Left ventricle myocardium inferior (tissue), 1 donor: ENCODE measurements at places on chromosomes 4 and X.

DNA sequence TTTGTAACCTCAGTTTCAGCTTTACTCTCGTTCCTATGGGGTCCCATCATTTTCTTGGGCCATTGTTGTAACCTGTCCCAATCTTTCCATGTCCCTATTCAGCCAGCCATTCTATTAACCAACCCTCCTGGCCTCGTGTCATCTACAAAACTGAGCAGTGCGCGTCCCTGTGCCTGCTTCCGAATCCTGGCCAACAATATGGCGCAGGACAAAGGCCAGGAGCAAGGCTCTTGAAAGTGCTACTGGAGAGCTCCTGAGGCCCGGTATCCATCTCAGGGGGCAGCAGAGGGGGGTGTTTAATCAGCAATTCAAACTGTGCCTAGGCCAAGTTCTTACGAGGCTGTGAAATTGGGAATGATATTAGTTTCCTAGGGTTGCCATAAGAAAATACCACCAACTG lies 41.2 kb upstream of the APLN start:
- DNase-seq = no peak

DNA sequence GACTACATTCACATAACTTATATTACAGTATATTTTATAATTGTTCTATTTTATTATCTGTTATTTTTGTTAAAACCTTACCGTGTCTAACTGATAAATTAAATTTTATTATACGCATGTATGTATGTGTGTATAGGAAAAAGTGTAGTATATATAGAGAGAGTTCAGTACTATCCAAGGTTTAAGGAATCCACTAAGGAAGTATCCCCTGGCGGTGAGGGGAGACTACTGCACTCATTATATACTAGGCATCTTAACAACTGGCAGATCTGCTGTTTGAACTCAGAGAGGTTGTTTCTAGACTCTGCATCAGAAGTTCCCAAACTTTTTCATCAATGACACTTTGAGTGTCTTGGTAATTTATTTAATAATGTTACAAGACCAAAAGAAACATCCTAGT lies 70.9 kb downstream of the NDST4 start:
- DNase-seq = no peak

- no peak for DNase-seq
These were observed 139.4 kb downstream of the ZAR1 start for GRCh38 chr4:48629458-48629857.

DNA sequence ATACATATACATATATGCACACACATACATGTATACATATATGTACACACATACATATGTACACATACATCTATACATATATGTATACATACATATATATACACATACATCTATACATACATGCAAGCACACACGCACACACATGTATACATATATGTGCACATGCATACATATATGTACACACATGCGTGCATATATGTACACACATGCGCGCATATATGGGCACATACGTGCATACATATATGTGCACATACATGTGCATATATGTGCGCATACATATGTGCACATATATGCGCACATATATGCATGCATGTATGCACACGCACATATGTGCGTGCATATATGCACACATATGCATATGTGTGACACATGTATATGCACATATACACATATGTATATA lies 7.3 kb upstream of the MPC1L start:
- no peak for DNase-seq

- DNase-seq = no peak
These were observed 100.5 kb upstream of the GPR34 start for GRCh38 chrX:41588271-41588670.

GRCh38 chr4:53571936-53572599 lies 19.2 kb downstream of the LNX1 start:
- DNase-seq = no peak

- no peak for DNase-seq
These were observed 44.1 kb downstream of the SMIM20 start for GRCh38 chr4:25958110-25958509.

GRCh38 chr4:53511014-53511413 lies 80.3 kb downstream of the LNX1 start:
- no peak for DNase-seq

- no peak for DNase-seq
These were observed 220.2 kb downstream of the ASMT start for GRCh38 chrX:1835056-1835455.

- DNase-seq = no peak
These were observed 1.0 kb upstream of the TMEM131L start for GRCh38 chr4:153465140-153465539.

- no peak for DNase-seq
These were observed 373.6 kb upstream of the NDST3 start for GRCh38 chr4:117660668-117661067.

GRCh38 chrX:72131317-72132294 lies at the start of gene RTL5:
Gene RTL5, minus strand, starts transcription at chrX:72131915.
- DNase-seq = peak; percentile 84

DNA sequence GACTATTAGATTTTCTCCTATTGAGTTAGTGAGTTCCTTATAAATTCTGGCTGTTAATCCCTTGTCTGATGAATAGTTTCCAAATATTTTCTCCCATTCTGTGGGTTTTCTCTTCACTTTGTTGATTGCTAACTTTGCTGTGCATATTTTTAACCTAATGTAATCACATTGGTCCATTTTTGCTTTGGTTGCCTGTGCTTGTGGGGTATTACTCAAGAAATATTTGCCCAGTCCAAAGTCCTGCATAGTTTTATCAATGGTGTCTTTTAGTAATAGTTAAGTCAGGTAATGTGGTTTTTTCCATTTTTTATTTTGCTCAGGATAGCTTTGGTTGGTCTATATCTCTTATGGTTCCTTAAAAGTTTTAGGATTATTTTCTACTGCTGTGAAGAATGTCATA lies 490.3 kb downstream of the ARAP2 start:
- no peak for DNase-seq

DNA sequence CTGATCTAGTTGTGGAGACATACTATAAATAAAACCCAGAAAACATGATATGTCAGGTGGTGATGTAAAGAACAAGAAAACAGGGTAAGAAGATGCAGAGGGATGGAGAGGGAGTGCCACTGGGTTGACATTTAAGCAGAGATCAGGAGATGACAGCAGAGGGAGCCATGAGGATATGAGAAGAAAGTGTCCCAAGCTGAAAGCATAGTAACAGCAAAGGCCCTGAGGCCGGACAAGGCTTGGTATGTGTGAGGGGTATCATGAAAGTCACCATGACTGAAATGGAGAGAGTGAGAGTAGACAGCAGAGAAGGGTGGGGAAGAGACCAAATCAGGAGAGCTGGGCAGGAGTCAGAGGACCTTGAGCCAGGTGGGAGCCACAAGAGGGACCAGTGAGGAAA lies 3.4 kb downstream of the GPKOW start:
- DNase-seq = no peak

DNA sequence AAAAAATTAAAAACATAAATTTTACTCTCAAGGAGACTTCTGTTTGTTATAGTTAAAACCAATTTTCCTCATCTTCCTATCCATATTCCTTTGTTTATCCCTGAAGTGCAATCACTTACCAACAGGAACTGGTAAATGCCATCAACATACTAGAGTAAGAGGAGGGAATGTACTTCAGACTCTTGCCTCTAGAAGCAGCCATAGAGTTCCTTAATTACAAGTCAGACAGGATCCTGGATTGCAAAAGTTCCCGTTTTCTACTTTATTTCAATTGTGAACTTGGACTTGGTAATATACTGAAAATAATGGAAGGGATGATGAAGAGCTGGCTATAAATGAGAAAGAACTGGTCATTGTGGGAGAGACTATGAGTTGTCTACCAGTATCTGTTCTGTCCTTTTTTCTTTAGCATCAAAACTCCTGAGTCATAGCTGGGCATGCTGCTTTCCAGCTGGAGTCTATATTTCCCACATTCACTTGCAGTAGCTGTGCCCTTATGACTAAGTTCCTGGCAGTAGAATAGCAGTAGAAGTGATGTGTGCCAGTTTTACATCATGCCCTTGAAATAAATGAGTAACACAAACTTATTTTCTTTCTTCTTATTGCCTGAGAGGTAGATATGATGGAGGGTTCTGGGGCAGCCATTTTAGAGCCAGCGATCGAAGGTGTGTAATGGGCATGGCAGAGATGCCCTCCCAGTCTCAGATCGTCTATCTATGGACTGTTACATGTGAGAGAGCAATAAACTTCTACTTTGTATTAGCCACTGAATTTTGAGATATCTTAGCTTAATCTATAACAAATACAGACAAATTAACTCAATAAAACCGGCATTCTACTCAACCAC lies 26.8 kb upstream of the SPARCL1 start:
- DNase-seq = no peak

DNA sequence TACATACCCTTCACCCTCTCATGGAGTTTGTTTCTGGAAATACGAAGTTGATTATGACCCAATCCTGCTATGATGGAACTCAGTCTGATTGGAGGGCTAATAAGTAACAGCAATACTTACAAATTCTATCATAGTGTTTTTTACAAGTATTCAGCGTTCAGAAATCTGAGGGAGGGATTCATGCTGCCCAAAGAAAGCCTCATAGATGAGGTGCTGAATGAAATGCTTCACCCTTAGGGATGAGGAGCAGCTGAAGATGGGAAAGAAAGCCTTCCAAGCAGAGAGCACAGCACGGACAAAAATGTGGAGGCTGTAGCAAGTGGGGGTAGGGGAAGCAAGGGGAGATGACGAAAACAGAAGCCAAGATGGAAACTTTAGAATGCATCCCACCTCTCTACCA lies 27.9 kb upstream of the TBC1D1 start:
- no peak for DNase-seq

DNA sequence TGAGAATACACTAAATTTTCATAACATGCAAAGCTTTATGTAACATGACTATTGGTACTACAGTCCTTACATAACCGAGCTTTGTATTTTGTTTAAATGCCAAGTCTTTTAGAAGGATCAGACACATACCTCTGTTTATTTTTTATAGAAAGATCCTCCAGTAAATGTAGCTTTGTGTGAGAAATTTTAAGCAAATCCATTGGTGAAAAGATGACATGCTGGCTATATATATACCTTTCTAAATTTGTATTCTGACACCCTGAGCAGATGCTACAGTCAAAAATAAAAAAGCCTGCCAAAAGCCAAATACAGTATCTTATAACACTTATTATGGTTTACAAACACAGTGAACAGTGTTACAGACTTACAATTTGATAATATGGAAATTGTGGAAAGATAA lies at the start of gene YIPF7:
Gene YIPF7, minus strand, starts transcription at position 201 of the 400 bp plus-strand sequence. CDS start 1,525 bp downstream, outside the sequence.
- DNase-seq = no peak

- DNase-seq = no peak
These were observed 15.3 kb downstream of the TKTL1 start for GRCh38 chrX:154310616-154311536.

DNA sequence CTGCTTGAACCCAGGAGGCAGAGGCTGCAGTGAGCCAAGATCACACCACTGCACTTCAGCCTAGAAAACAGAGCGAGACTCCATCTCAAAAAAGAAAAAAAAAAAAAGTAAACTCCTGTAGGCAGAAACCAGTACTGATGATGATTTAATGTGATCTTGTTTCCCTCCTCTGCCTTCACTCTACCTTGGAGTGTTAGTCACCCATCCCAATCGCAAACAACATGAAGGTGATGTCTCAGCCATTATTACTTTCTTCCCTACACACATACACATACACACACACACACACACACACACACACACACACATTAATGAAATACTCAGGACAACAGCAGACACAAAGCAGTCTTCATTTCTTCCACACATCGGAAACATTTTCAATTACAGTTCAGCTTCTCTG lies 15.6 kb downstream of the XKRX start:
- no peak for DNase-seq

GRCh38 chrX:16140448-16140847 lies 17.1 kb downstream of the GRPR start:
- no peak for DNase-seq

DNA sequence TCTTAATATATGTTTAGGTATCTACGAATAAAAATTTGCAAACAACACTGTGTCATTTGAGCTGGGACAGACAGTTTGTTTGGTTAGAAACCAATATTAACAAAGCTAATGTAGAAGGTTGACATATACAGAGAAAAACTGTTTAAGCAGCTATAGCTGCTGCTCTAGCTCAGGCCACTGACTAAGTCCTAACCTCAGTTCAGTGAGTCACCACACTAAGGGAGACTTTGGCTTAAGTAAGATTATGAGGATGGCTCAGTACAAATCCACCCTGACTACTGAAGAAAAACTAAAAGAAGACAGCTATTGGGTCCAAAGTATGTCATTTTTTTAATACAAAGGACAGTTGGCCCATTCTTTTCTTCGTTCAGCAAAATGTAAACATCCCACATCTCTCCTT lies 717.3 kb upstream of the ACTRT1 start:
- DNase-seq = no peak

GRCh38 chr4:185412412-185412811 lies 13.4 kb downstream of the UFSP2 start:
- no peak for DNase-seq

- DNase-seq = peak; percentile 52
These were observed 41.5 kb upstream of the CYP4V2 start for GRCh38 chr4:186149872-186150271.

DNA sequence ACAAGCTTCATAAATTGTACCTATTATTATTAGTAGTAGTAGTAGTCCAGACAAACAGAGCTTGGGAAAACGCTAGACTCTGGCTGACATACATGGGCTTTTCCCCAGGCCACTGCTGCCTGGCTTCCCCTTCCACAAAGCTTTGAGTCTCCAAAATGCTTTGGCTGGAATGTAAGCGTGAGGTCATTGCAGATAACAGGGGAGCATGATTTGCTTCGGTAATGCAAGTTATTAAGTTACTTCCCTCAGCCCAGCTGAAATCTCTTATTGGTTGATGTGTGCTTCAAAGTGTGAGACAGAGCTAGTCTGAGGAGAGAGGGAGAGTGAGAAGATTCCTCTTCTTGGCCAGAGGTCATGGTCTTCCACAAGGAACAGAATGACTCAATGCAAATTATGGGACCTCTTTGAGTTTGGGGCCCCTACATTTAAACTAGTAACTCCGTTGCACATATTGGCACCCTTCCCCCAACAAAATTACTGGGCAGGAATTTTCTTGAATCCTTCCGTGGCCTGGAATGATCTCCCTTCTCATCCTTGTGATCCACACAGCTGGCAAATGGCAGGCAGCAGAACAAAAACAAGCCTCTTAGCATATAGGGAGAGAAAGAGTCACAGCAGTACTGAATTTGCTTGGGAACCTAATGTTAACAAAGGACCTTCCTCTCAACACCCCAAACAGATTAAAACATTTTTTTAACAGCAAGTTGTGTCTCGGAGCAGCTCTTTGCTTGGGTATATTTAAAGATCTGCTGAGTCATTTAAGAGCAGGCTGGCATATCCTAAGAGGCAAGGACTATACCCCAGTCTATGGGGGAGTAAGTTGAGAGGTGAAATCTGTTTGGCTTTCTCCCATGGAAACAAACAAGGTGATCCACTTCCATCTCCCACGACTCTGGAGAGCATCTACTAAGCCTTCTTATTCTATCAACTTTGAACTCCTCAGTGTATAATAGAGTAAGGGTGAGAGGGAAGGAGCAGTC lies 19.9 kb downstream of the AR start:
- peak; percentile 16 for DNase-seq

DNA sequence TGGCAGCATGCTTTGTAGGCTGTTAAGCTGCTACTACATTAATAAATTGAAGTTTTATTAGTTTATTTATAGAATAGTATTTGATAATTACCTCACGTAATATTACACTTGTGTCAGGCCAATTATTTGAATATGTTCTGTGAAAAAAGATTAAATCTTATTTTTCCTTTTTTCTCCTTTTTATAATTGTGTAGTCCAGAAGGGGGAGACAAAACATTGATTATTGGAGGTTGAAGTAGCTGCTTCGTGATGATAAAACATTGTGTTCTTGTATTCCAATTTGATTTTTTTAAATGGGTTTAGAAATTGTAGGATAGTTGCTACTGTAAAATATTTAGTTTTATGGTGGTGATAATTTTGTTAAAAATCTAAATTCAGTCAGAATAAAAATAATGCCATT lies 85.7 kb downstream of the DIAPH2 start:
- no peak for DNase-seq
